ENCODE measurements at places on chromosomes 2 and 18. TPM values are rescaled to one million over a fixed set of nuclear protein-coding genes. Genes with fewer than 3 reads are reported as not detected.

Gene RFTN2
- not detected for total RNA-seq

Gene TRIM43
- not detected for total RNA-seq

DNA sequence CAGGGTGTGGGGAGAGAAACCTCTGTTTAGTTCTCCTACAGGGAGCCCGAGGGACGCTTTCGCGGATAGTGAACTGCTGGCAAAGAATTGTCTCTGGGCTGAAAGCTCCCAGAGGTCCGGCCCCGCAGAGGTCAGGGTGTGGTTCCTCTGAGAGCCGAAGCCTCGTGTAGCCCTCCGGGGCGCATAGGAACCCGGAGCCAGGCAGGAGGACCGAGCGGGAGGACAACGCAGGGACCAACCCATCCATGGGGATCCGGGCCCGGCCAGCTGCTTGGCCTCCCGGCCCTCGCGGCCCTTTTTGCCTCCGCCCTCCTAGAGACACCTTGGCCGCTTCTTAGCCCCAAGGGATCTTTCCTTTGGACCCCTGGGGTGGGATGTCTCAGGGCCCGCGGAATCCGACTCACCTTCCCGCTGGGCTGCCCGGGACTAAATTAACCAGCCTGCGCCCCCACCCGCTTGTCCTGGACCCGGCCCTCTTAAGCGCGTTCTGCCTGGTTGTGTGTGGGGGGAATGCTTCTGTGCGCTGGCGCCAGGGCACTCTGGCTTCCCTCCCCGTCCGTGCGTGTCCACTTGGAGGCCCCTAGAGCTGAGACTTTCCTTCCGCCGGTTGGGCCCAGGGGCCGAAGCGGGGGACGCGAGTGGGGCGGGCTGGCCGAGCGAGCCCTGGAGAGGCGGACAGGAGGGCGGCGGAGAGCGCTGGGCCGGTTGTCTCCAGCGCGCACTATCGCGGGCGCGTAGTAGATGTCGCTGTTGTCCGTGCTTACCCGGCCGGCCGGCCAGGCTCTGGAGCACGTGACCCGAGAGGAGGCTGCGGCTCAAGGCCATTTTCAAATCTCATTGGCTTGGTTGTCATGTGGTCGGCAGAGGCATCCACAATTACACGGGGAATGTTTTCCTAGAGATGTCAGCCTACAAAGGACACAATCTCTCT lies at the start of gene HOXD10:
Gene HOXD10 (plus strand): TSS at position 896 of the 931 bp plus-strand sequence. CDS start 56 bp downstream, outside the sequence.
- no peak for DNase-seq

- no peak for DNase-seq
Observed at GRCh38 chr2:127377262-127377661, 10.5 kb downstream of the MAP3K2 start.

- no peak for DNase-seq
Observed at GRCh38 chr18:10215446-10215845, 239.0 kb upstream of the APCDD1 start.

Gene OR6B2
- not detected for total RNA-seq

DNA sequence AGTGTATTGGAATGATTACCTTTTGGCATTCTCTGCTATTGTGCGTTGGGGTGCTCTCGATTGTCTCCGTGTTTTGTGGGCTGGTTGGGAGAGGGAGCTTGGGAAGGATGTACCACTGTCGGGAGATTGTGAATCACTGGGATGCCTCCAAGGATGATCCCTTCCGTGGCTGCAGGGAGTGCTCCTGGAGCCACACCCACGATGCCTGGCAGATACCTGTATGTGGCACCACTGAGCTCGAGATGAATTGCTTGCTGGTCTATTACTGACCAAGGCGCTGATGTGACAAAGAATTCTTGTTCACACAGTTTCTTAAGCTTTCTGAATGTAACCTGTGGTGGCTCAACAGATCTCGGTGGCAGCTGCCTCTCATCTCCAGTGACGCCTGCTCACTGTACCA lies 159.7 kb upstream of the LHCGR start:
- no peak for DNase-seq

DNA sequence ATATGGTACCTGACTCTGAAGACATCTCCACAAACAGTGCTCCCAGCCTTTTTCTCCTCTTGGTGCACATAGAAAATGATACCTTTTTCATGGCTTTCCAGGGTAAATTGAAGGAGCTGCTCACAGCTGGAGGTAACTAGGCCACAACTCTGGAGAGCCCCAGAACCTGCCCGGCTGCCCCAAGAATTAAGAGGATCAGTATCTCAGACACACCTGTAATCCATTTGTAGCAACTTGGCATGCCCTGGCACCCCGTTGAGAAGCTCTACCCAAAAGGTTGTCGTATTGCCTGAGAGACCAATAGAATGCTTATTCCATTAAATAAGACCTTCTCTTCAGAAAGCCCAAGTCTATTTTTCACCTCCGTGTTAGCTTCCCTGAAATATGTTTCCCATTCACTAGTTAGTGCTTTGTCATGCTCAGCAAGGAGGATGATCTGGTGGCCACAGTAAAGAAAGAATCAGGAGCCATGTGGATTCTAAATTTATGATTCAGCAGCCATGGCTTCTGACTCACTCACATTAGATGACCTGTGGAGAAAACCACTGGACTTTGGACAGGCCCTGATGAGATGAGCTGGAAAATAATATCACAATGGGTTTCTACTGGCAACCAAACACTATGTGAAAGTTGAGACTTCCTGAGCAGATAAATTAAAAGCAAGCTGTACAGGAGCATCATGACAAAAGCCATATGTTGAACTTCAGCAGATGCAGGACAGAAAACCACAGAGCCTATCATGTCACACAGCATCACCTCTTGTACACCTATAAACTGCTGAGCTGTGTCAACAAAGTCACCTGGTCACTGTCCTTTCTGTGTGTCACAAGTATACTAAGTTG lies 253.3 kb upstream of the OSR1 start:
- DNase-seq, result no peak

Gene GAL3ST2
- total RNA-seq, result 0.94 TPM

- no peak for DNase-seq
Observed at GRCh38 chr2:233295891-233296290, 11.7 kb upstream of the SAG start.

DNA sequence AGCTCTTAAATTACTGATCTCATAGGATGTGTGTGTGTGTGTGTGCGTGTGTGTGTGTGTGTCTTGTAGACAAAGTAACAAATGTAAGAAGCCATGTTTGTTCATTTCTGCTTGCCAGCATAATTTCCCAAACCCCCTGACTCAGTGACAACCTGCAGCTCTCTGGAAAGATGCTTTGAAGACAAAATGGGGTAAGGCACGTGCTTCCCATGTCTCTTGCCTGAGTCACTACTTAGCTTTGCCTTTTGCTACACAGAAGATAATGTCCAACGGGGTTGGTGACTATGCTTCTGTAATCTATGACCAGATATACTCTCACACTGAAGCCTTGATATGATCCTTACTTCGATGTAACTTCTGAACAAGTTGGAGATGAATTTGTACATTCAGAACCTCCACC lies 332.0 kb downstream of the SLC4A3 start:
- DNase-seq, result no peak

DNA sequence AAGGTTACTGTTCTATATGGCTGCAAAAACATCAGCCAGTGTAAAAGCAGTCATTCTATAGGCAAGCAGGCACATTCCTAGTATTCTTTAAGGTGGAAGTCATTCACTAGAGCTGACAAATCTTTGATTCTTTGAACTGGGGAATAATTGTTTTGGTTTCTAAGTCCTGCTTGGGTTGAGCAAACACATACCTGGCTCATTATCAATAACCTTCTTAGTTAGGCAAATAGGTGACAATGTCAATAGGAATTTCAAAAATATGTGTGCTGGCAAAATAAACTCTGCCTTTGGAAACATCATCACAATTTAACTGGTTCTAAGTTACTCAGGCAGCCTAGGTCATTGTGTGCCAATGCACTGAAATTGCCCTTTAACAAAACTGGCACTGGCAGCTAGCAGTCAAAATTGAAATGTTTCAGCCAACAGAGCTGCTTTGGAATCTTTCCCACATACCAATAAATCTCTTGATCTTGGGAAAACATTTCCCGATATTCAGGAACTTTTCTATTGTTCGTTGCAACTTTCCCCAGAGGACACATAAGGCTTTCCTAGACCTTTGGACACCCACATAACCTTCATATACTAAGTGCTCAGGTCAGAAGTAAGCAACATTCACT lies 402.0 kb upstream of the MMADHC start:
- no peak for DNase-seq

- DNase-seq, result peak; percentile 78
Observed at GRCh38 chr2:197307933-197308521, 2.6 kb downstream of the ANKRD44 start.

GRCh38 chr2:71790226-71791060 lies 337.1 kb downstream of the DYSF start:
- no peak for DNase-seq

DNA sequence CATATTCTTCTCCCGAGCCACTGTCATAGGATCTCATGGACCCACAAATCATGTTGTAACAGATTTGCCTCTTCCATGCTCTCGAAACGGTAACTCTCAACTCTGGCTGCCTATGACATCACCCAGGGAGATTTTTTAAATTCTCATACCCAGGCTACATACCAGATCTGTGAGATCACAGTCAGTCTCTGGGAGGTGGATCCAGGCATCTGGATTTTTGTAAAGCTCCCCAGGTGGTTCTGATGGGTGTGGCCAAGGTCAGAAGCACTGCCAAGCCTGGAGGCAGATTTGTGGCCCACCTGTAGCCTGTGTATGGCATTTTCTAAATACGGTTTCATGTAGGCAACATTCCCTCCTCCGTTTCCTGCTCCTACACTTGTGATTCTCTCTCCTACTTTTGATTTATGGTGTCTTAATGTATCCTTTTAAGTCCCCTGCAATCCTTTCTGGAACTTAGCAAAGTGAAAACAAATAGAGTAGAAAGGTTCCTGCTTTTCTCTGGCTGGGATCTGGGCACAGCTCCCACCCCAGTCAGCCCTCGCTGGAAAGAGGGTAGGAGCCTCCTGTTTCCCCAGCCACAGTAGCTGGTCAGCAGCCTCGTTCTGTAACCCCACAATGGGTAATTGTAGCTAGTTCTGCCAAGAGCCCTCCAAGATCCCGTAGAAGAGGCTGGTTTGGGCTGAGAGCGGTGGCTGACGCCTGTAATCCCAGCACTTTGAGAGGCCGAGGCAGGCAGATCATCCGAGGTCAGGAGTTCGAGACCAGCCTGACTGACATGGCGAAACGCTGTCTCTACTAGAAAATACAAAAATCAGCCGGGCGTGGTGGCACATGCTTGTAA lies 96.2 kb downstream of the KLHL29 start:
- no peak for DNase-seq
